ENCODE measurements at places on chromosomes 6 and 20.

- no peak for DNase-seq
These were observed 34.2 kb downstream of the TUBB2B start for GRCh38 chr6:3193102-3193849.

DNA sequence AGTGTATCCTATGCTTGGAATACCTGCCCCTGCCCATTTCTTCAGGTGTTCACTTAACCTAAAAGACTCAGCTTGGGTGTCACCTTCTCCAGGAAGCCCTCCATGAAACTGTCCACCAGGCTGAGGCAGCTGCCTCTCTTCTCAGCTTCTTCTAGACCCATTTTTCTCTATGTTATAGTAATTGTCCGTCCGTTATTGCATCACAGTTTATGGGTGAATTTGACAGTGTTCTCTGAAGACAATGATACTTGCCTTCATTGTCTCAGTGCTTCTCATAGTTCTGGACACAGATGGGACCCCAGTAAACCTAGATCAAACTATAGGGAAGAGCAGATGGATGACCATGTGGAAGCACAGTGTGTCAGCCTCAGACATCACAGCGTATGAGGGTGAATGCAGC, 238.0 kb upstream of the MOCS1 start:
- DNase-seq = no peak

DNA sequence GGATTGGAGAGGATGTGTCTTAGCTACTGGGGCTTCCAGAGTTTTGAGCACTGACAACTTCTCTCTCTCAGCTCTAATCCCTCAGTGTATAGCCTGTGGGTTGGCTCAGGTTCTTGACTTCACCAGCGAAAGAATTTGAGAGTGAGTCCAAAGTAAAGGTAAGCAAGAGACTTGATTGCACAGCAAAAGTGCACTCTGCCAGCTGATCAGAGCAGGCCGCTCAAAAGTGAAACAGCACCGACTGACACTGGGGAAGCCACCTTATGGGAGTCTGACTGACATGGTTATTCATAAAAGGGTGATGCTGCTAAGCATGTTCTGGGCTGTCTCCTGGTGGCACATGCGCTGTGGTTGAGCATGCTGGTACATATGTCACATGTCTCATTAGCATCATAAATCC, 389.5 kb downstream of the CBLN4 start:
- DNase-seq = no peak

GRCh38 chr6:136024711-136025110, 173.2 kb downstream of the PDE7B start:
- no peak for DNase-seq

DNA sequence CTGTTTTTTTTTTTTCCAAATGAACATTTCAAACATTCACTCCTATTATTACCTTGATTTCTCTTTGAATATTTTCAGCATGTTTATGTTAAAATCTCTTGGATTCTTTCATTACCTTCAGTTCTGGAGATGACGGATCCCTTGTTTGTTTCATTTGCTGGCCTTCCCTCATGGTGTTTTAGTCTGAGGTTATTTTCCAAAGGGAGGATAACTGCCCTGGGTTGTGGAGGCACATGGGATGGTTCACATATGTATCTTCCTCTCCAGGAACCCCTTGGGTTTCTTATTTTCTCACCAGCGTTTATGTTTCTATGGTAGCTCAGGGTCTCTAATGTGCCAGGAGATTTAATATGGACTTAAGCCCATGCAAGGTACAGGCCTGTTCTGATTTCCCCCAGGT, 36.3 kb downstream of the ECT2L start:
- DNase-seq = no peak

DNA sequence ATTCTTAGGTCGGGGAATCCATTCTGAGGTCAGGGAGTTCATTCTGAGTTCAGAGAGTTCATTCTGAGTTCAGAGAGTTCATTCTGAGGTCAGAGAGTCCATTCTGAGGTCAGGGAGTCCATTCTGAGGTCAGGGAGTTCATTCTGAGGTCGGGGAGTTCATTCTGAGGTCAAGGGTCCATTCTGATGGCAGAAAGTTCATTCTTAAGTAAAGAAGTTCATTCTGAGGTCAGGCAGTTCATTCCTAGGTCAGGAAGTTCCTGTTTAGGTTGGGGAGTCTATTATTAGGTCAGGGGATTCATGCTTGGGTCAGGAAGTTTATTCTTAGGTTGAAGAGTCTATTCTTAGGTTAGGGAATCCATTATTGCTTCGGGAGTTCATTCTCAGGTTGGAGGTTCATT, 16.5 kb upstream of the NXT1 start:
- DNase-seq = no peak

- no peak for DNase-seq
These were observed 8.4 kb downstream of the TEAD3 start for GRCh38 chr6:35488517-35488862.

GRCh38 chr20:17648315-17648646, 33.8 kb downstream of the RRBP1 start:
- DNase-seq = no peak

DNA sequence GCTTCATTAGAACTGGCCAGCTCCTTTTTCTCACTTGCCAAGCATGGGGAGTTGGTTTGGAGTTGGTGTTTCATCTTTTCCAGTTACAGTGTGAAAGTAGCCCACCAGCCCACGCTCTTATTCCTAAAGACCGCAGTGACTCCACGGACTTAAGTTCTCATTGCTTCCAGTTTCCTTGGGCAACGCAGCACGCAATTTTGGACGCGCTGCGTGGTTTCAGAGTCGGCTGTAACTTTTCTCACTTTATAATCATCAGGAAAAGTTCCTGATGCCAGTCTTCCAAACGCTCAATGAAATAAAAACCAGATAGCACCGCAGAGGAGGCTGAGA, 381 bp upstream of the PEX7 start:
- DNase-seq = no peak

GRCh38 chr6:86477500-86478148, 459.7 kb upstream of the HTR1E start:
- DNase-seq = no peak

- no peak for DNase-seq
These were observed 562.5 kb upstream of the MAP3K7 start for GRCh38 chr6:91149246-91149955.

- DNase-seq = no peak
These were observed 14.0 kb upstream of the MOCS1 start for GRCh38 chr6:39948199-39948791.

DNA sequence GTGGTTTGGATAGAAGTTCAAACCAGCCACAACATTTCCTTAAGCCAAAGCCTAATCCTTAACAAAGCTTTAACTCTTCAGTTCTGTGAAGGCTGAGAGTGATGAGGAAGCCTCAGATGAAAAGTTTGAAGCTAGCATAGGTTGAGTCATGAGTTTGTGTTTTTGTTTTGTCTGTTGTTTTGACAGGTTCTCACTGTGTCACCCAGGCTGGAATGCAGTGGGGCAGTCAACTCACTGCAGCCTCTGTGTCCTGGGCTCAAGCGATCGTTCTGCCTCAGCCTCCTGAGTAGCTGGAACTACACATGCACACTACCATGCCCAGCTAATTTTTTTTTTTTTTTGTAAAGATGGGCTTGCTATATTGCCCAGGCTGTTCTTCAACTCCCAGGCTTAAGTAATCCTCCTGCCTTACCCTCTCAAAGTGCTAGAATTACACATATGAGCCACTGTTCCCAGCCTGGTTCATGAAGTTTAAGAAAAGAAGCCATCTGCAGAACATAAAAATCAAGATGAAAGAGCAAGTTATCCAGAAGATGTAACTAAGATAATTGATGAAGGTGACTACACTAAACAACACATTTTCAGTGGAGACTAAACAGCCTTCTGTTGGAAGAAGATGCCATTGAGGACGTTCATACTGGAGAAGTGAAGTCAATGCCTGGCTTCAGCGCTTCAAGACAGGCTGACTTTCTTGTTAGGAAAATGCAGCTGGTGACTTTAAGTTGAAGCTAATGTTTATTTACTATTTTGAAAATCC, 96.2 kb downstream of the SMAP1 start:
- no peak for DNase-seq

GRCh38 chr6:101847690-101848089, 454.2 kb downstream of the GRIK2 start:
- no peak for DNase-seq

- DNase-seq = no peak
These were observed 33.6 kb downstream of the ADGRG6 start for GRCh38 chr6:142335415-142335814.

GRCh38 chr20:37523911-37524700, 3.1 kb downstream of the NNAT start:
- DNase-seq = no peak

DNA sequence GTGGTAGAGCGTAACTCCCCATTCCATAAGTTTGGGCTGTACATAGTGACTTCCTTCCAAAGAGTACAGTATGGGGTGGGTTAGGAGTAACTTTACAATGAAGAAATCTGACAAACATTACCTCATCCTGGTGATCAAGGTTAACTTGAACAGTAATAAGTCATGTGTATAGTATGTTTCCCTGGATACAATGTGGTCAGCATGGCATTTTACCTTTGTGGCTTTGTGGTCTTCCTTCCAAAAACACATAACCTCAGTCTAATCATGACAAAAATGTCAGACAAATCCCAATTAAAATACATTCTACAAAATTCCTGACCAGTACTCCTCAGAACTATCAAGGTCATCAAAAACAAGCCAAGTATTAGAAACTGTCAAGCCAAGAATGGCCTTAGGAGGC, 225.1 kb downstream of the UBE3D start:
- no peak for DNase-seq

DNA sequence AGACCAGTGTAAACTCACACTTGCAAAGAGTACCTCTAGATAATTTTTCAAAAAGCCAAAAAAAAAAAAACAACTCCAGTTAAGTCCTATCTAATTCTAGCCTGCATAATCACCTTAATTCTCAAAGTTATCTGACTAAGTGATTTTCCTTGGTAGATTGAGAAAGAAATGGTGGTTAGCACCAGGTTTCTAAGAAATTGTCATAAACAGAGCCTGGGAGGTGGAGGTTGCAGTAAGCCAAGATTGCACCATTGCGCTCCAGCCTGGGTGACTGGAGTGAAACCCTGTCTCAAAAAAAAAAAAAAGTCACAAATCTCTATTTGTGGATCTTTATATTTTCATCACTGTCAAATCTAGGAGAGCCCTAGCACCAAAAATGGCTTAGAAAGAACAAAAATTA, 8.9 kb downstream of the FBXO5 start:
- no peak for DNase-seq

DNA sequence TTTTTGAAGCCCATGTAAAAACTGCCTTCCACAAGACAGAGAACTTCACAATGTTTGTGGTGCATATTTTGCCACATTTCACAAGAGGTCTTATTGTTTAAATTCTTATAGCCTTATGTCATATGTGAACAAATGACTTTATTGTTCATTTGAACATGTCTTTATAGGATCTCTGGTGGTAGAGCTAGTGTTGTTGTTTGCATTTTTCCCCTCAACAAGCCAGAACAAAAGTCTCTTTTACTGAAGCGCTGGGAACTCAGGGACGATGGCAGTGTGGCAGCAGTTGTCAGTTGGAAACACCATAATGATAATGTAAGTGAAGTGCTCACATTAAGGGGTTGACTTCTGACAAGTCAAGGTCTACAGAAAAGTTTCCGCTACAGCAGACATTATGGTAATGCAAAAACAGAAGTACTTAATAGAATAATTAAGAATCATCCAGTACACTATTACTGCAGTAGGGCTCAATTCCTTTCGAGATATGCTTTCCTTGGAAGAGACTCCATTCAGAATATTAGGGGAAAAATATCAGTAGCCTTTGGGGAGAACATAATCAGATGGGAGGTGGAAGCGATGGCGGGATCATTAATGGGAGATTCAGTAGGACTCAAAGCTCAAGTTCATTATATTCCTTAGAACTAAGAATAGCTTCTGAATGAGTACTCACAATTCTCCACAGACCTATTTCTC, 180.0 kb downstream of the GJA10 start:
- no peak for DNase-seq

GRCh38 chr20:47668313-47669151, 116.7 kb downstream of the SULF2 start:
- no peak for DNase-seq

DNA sequence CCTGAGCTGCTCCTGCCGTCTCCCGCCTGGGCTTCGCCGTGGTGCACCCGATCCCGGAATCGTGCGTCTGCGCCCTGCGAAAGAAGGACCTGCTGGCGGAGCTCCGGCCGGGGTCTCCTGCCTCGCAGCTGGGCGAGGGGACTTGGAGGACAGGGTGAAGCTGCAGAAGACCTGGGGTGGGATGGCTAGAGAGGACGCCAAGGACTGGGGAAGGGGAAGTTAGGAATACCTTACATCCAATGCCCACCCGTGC, 150.2 kb downstream of the PRL start:
- no peak for DNase-seq

GRCh38 chr6:25041485-25042035, 105.8 kb upstream of the RIPOR2 start:
- DNase-seq = no peak

- DNase-seq = no peak
These were observed 26.4 kb upstream of the PXDC1 start for GRCh38 chr6:3777730-3778461.

DNA sequence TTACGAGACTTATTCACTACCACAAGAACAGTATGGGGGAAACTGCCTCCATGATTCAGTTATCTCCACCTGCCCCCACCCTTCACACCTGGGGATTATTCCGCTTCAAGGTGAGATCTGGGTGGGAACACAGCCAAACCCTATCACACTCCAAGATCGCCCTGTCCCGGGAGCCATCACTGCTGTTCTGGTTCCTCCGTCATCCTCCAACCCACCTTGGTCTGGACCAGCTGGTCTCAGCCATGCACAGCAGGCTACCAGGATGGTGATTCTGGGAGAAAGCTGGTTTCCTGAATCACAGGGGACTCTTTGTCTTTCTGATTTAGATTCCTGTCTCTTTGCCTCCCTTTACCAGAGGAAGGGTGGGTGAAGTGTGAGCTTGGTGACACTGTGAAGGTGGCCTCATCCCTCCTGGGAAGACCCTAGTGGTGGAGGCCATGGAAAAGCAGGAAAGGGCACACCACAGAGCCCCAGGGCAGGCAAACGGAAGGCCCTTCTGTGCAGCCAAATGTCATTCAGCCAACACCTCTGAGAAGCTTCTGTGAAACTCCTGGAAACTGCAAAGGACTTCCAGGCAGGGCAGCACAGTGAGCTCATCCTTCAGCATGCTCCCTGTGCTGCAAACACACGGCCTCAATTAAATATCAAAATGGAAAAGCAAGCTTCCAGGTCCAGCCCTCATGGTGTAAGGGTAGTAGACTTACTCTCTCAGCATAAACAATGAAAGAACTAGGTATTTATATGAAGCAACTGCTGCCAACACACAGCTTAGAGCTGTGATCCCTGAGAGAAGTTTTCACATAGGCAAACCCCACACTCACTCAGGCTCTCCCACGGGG, 169.8 kb downstream of the ANKRD60 start:
- DNase-seq = no peak

All from stimulated activated CD8-positive, alpha-beta memory T cell treated with anti-CD3 and anti-CD28 coated beads, Interleukin-4, amount 100 ng/mL, for 4 hours (primary cell).